ENCODE measurements at places on chromosomes 7 and 10. TPM values are rescaled to one million over a fixed set of nuclear protein-coding genes. Genes with fewer than 3 reads are reported as not detected.

PTF1A gene
- total RNA-seq = not detected

GRCh38 chr7:32259931-32260596 lies 189.9 kb upstream of the PDE1C start:
- no peak overlapping the region for H3K27ac ChIP-seq
- H3K27me3 ChIP-seq = no peaks in the 10 kb centered on the region
- DNase-seq = no peak

GPR15LG gene
- total RNA-seq = not detected

GRCh38 chr10:784403-785088 lies 95.1 kb upstream of the DIP2C start:
- no peaks in the 10 kb centered on the region for H3K36me3 ChIP-seq
- H3K4me3 ChIP-seq = peak overlapping the region; percentile 70
- H3K27ac ChIP-seq = no peak overlapping the region
- H3K4me1 ChIP-seq = peaks cover 4% of the 10 kb centered on the region

GRCh38 chr10:116757246-116757645 lies 14.9 kb upstream of the HSPA12A start:
- DNase-seq = no peak
- no peaks in the 10 kb centered on the region for H3K36me3 ChIP-seq
- H3K27me3 ChIP-seq = peaks cover 48% of the 10 kb centered on the region
- H3K4me1 ChIP-seq = no peaks in the 10 kb centered on the region

DNA sequence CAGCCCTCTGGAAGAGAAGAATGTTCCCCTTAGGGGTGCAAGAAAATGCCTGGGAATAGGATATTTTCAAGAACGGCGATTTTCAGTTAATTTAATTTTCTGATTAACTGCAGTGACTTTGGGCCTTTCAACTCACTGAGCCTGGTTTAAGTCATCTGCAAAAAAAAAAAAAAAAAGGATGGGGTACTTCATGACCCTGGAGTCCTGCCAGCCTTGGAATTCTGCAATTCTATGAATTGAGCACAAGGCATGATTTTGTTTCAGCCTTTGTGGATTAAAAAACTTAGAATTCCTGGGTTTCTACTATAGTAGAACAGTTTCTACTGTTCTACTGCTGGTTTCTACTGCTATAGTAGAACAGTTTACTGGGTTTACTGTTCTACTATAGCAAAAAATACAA lies 58.3 kb upstream of the CALD1 start:
- H3K36me3 ChIP-seq = peaks cover 6% of the 10 kb centered on the region
- H3K27me3 ChIP-seq = no peaks in the 10 kb centered on the region
- DNase-seq = no peak
- no peak overlapping the region for H3K27ac ChIP-seq
- peaks cover 10% of the 10 kb centered on the region for H3K4me1 ChIP-seq

DNA sequence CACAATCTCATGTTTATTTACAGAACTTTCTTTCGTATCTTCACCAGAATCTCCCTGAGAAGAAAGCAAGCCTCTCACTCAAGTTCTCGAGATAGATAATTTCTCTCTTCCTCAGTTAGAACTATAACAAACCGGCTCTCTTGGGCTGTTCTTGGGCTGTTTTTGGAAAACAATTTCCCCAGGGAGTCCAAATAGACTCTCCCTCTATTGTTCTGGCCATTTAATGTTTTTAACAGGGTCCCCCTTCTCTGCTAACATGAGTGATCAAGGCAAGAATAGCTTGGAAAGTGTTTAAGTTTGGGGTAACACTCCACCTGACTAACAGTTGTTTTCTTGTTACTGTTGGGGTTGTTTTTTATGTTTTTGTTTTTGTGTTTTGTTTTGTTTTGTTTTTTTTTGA lies 64.8 kb upstream of the UCN3 start:
- H3K4me3 ChIP-seq = no peak overlapping the region
- no peak overlapping the region for H3K27ac ChIP-seq
- peaks cover 25% of the 10 kb centered on the region for H3K36me3 ChIP-seq
- DNase-seq = no peak
- no peaks in the 10 kb centered on the region for H3K27me3 ChIP-seq
- H3K4me1 ChIP-seq = peaks cover 42% of the 10 kb centered on the region

DNA sequence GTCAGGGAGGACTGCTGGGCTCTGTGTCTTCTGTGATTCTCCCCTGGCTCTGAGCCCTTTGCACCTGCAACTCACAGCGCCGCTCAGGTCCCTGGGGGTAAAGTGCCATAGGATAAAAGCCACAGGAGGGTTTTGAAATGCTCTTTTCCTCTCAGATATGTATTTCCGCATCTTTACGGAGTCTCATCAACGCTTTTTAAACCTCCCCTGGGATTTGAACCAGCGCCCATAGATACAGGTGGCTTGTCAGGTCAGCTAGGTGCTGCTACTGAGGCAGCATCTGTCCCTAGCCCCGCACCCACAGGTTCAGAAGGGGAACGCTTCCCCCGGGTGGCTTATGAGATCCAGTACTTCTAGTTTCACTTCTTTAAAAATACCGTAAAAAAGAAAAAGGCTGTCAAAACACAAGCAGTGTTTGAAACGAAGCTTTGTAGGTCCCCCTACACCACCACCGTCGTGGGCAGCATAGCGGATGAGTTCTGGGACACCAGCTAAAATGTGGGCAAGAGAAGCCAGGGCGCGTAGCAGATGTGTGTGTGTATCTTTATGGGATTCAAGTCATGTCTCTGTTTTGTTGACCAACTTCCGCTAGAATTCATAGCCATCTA lies 173.5 kb downstream of the CUX1 start:
- no peaks in the 10 kb centered on the region for H3K27me3 ChIP-seq
- no peaks in the 10 kb centered on the region for H3K36me3 ChIP-seq
- peak overlapping the region; percentile 72 for H3K27ac ChIP-seq
- H3K4me1 ChIP-seq = peaks cover 14% of the 10 kb centered on the region
- H3K4me3 ChIP-seq = peak overlapping the region; percentile 64

TMEM270 gene
- not detected for total RNA-seq

SLC39A12 gene
- total RNA-seq = not detected

DNA sequence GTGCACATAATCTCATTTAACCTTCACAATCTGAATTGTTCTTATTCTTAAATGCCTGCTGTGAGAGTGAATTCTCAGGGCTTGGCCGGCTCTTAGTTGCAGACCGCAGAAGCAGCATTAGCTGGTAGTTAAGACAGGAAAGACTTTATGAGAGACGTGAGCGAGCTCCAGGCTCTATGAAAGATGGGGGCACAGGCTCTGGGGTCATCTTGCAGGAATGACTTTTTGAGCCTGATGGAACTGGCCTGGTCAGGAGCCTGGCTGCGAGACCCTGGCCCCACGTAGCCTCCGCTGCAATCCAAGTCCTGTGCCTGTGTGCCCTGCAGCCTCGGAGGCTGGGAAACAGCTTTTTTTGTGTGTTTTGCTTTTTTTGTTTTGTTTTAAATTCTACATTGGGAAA lies 958.8 kb upstream of the ZNF722 start:
- H3K27me3 ChIP-seq = no peaks in the 10 kb centered on the region
- H3K36me3 ChIP-seq = peaks cover 11% of the 10 kb centered on the region
- DNase-seq = no peak
- H3K4me3 ChIP-seq = no peak overlapping the region

Data from activated T-cell treated with anti-CD3 and anti-CD28 coated beads, Interleukin-2, amount 50 U/mL, for 72 hours (primary cell).